ENCODE measurements at places on chromosomes 2 and 18.

GRCh38 chr2:216904974-216905373 lies 45.1 kb upstream of the TNP1 start:
- no peak for DNase-seq

DNA sequence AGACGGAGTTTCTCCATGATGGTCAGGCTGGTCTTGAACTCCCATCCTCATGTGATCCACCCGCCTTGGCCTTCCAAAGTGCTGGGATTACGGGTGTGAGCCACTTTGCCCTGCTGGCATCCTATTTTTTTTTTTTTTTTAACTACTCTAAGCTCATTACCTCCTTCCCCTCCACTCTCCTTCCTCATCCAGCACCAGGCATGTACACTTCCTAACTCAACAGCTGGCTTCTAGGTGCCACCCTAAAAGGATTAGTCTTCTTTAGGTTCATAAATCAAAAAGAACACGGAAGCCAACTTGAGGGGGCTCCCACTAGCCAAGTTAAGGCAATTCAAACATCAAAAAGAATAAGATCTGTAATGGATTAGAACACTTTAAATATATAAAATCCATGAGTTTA lies 70.6 kb upstream of the TEX51 start:
- DNase-seq: no peak

DNA sequence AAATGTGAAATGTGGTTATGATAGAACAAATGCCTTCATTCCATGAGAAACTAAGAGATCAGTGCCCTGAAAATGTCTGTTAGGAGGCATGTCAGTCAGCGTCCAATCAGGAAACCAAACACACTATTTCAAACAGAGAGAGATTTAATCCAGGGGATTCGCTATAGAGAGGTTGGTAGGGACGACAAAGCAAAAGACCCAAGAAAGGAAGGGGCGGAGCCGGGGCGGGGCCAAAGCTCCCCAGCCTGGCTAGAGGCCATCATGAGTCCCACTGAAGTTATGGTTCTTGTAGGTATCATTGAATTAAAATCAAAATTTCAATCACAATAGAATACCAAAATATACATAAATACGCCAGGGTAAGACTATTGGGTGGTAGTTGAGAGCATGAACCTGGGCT lies 32.9 kb upstream of the RNF149 start:
- DNase-seq: no peak

GRCh38 chr2:84495539-84496146 lies 20.7 kb upstream of the DNAH6 start:
- DNase-seq: no peak

DNA sequence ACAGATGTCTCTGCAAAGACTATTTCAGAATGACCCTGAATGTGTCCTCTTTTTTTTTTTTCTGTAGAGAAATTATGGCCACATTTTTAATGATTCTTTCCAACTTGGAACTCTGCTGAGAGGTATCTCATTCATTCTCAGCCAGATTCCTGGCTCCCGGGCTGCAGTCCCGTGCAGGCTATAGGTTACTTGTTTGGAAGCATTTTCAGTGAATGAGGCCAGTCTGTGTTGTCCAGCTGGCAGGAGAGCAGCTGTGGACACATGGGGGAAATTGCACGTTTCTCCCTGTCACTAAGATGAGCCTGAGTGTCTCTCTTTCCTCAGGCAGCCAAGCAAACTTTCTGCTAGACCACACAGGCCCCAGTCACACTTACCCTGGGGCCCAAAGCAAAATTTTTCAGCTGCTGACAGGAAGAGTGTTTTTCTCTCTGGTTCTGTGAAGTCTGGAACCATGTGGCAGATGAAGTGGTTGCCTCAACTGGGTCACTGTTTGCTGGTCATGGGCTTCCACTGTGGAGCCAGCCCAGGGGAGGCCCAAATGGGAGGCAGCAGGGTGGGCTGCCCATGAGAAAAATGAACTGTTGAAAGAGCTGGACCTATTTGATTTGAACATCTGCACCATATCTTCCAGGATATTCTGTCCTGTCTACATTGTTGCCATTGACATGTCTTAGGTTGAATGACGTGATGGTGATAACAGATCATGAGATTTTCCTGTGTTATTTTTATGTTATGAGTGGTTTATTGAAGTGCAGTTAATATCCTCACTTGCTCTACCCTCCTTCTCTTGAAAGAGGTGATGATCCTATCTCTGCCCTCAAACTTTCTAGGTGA lies 431.2 kb downstream of the LPIN1 start:
- peak; percentile 16 for DNase-seq

DNA sequence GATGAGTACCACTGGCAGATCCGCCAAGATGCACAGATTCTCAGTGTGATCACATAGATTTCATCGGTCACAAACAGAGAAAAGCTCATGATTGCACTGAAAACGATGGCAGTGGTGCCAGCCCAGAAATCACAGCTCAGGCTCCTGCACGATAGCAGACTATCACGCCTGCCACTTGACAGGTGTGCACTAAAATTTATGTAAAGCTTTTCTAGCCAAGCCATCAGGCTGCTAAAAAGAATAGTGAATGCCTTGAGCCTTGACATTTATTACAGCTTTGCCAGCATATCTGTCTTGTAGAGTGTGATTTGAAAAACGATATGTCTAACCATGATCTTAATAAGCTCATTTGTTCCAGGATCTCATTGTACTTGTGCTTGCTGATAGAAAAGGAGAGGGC lies 409.5 kb upstream of the CWC22 start:
- DNase-seq: no peak

- DNase-seq: peak; percentile 47
Measured at GRCh38 chr18:58687871-58688308, 16.6 kb downstream of the MALT1 start.

All from T-cell (primary cell).